Fibroblast of villous mesenchyme (primary cell): ENCODE measurements at places on chromosomes 2 and 18.
A peak's percentile ranks its signal among the peaks of the same experiment; 100 is the strongest.

DNA sequence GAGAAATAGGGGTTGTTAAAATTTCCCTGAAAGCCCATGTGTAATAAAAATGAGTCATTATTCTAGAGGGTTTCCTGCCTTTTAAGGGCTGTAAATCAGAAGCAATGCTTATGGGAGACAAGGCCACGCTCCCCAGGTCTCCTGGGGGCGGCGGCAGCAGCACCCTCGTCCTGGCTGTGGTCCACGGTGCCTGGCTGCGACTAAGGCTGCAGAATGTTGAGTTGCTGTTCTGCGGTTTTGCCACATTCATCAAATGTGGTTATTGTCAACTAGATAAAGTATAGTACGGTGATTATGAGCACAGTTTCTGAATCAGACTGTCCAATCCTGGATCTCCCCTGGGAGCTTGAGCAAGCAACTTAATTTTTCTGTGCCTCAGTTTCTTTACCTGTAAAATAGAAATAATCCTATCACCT lies 11.9 kb upstream of the AGFG1 start:
- peak; percentile 87 for DNase-seq

GRCh38 chr18:74895686-74896085 lies 298.0 kb downstream of the ZNF407 start:
- peak; percentile 11 for DNase-seq

DNA sequence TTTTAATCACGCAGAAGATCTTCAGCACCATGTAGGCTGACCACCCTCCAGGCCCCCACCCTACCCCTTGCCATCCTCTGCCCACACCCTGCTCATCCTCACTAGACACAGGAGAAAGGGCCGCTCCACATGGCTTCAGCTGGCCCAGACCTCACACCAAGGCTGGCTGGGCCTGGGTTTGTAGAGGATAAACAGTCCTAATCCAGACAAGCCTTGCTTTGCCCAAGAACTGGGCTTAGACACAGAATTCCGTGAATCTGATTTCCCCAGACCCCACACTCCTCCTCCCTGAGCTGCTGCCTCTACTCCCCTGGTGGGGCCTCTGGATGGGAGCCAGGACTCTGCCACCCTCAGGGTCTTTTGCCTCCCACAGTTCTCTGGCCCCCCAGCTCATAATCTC lies 185.3 kb downstream of the CYP26B1 start:
- DNase-seq: no peak

DNA sequence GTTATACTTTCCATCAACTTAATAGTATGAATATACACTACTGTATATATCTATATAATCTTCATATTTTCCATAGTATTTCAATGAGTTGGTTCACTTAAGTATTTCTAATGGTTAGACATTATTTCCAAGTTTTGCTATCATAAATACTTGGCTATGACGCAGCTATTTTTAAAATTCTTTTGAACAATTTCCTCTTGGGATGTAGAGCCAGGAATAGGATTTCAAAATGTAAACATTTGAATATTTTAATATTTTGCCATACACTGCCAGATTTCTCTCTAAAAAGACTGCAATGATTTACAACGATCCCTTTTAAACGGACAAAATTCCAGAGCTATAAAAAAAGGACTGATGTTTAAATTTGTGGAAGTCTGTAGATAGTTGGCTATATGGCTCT lies 95.6 kb downstream of the NUP35 start:
- DNase-seq: no peak

- DNase-seq: peak; percentile 9
These were observed 10.2 kb downstream of the AFTPH start for GRCh38 chr2:64534363-64534762.

GRCh38 chr2:28343184-28343942 lies 49.3 kb upstream of the FOSL2 start:
- no peak for DNase-seq

DNA sequence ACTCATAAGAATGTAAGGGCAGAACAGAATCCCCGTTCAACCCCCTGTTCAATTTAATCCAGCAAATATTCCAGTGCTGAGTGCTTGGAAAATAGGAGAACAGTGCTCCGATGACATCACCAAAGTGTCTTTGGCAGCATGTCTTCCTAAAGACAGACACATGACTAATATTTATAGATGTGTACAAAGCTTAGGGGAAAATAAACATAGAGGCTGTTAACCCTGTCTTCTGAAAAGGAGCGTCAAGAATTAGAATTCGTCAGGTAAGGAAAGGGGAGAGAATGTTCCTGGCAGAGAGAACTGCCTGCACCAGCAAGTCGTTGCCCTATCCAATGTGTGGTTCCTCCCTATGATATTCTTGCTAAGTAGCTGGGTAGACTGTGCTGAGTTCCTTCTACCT lies 72.7 kb downstream of the PLB1 start:
- no peak for DNase-seq

- DNase-seq: no peak
These were observed 421.7 kb downstream of the STK39 start for GRCh38 chr2:167825664-167826063.

DNA sequence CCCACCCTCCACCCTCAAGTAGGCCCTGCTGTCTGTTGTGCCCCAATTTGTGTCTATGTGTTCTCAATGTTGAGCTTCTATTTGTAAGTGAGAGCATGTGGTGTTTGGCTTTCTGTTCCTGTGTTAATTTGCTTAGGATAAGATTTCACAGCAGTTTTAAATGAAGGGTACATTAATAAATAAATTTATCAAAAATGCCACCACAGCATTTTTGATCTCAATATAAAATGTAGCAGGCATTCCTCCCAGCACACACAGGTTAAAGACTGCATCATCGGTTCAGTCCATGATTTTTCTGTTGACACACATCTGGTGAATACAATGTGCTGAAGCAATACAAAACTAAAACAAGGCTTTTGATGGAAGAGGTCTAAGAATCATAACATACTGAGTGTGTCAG lies 412.0 kb upstream of the LYPD1 start:
- DNase-seq: no peak

DNA sequence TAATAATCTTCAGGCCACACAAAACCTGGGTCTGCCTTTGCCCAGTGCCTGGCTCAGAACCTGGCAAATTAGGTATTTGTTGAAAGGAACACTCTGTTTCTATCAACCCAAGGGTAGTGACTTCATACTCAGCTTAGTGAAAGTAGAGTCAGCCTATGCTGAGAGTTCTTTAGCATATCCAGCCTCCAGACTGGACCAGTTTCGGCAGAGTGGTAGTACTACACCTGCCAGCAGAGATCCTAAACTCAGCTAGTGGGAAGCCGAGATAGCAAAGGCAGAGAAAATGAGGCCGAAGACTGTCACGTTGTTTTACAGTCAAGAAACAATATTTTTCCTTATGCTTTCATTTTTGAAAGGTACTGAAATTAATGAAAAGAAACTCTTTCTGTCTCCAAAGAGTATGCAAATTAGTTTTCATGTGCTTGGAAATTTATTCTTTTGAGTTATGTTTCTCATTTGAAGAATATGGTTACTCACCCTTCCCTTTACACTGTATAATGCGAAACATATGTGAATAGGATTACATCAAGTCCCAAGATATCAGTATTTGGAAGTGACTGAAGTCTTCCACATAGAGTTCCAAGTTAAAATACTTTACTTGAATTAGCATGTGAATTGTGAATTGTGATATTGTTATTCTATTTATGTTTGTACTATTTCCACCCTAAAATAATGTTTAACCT lies 52.2 kb upstream of the UGP2 start:
- peak; percentile 37 for DNase-seq

GRCh38 chr18:25915907-25916306 lies 174.5 kb downstream of the SS18 start:
- DNase-seq: no peak
